ENCODE measurements at places on chromosomes 12 and 14.
A peak's percentile ranks its signal among the peaks of the same experiment; 100 is the strongest.

GRCh38 chr14:55671641-55672040, 91.6 kb downstream of the KTN1 start:
- DNase-seq: no peak

DNA sequence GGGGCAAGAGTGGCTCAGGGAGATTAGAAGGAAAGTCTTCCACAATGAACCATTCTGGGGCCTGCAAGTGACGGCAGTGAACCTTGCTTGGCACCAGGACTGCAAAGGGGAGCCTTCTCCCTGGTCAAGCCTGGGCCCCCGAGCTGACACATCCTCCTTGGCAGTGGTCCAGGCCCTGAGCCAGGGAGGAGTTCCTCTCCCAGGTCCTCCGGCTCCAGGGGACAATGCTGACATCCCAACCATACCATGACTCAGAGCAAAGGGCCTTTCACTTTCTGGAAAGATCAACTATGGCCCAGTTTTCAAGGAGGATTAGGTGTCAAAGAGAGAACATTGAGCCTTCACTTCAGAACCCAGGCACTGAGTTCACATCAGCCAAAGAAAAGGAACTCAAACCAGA, 756.5 kb upstream of the TBX3 start:
- DNase-seq: no peak

GRCh38 chr14:89378119-89378518, 38.9 kb downstream of the FOXN3 start:
- DNase-seq: peak; percentile 17

DNA sequence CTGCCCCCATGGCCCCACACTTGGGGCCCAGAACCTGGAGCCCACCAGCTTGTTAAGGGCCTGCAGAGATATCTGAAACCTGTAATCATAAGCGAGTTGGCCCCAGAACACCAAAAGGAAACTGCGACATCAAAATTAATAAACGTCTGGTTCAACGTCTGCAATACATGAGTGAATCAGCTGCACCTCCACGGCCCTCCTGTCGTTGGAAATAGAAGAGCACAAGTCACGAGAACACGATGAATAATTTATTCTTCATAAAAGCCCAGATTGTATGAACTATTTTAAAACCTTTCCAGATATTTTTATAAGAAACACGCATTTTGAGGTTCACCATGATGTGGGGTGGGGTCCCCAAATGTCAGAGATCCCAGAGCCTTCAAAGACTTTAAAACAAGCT, 9.7 kb upstream of the CMKLR1 start:
- no peak for DNase-seq

GRCh38 chr14:90444077-90444696, 47.4 kb downstream of the CALM1 start:
- no peak for DNase-seq

- no peak for DNase-seq
Observed at GRCh38 chr14:40574780-40575179, 1031.9 kb upstream of the LRFN5 start.

DNA sequence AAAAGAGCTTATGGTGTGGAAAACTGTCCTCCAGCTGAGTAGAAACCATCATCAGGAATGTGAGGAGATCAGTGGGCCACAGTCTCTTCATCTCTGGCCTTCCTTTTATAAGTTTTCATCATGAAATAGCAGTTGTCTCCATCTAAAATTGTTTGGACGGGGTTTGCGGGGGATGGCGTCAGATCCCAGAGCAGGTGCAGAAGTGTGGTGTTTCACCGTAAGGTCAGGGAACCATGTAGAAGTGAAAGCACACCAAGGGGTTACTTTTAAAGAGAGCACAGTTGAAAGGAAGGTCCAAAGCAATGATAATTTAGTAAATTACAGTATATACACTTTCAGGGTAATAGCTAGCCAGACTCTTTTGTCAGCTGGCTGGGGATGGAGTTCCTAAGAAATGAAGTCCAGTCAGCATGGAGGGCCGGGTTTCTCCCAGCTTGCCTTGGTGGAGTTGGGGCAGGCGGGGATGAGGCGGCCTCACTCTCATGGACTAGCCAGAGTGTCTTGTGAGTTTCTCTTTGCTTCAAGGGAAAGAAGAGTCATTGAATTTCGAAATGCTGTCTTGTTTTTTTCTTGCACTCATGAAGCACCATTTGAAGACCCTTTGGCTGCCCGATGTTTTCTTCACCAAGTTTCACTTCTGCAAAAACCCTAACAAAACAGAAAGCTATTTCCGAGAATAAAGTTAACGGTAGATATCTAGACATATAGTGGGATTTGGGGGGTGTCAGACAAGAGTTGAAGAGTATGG, 100.6 kb downstream of the ETV6 start:
- DNase-seq: no peak

GRCh38 chr12:75944905-75945432, 86.6 kb downstream of the PHLDA1 start:
- no peak for DNase-seq

DNA sequence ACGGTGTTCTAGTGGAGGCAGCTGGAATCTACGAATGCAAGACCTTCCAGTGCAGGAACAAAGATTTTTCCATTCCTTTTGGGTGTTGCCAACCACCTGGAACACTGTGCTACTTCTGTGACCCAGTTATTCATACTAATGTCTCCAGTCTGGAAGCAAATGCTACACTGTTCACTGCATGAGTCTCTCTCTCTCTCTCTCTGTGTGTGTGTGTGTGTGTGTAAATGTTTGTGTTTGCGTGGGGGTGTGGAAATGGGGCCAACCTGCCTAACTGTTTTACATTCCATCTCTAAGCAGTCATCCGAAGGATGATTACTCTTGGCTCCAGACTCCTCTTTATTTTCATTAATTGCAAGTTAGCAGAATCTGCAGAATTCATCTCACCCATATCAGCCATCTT, 29.9 kb upstream of the YBX3 start:
- no peak for DNase-seq

- DNase-seq: no peak
Observed at GRCh38 chr14:104425763-104426646, 153.6 kb upstream of the C14orf180 start.

DNA sequence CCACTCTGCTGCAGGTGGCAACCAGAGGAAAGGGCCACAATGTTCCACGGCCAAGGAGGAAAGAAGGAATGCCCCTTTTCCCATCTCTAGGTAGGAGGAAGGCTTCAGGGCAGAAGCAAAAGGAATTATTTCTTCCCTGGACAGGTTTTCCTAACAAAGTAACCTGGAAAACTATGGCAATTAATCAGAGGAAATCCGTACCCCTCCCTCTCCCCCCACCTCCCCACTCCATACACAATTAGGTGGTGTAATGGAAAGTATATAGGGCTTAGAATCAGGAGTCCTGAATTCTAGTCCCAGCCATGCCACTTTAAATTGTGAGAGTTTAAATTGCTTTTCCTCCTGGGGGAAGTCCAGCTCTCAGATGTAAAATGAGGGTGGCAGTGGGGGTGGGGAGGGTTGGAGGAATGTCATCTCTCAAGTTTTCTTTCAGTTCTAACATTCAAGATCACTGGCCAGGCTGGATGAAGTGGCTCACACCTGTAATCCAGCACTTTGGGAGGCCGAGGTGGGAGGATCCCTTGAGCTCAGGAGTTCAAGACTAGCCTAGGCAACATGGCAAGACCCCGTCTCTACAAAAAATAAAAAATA, 1.7 kb downstream of the DHH start:
- DNase-seq: no peak

GRCh38 chr12:15527201-15528080, 205.1 kb downstream of the PTPRO start:
- no peak for DNase-seq

DNA sequence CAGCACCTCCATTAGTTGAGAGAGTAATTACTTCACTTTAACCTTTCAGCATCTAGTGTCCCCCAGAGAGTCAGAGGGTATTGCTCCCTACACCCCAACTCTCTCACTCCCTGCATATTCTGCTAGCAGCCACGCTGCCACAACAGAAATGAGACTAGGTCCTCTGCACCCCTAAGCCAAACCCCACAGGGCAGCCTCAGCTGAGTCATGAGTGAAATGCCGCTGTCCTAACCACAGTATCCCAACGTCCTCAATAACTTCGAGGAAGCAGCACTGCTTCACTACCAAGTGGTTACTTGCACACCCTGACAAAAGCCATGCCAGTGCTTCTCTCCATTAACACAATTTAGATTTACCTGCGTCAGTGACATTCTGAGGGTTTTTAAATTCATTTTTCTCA, 6.9 kb upstream of the LYZ start:
- DNase-seq: no peak

- no peak for DNase-seq
Observed at GRCh38 chr12:51533799-51534198, 57.2 kb upstream of the SCN8A start.

DNA sequence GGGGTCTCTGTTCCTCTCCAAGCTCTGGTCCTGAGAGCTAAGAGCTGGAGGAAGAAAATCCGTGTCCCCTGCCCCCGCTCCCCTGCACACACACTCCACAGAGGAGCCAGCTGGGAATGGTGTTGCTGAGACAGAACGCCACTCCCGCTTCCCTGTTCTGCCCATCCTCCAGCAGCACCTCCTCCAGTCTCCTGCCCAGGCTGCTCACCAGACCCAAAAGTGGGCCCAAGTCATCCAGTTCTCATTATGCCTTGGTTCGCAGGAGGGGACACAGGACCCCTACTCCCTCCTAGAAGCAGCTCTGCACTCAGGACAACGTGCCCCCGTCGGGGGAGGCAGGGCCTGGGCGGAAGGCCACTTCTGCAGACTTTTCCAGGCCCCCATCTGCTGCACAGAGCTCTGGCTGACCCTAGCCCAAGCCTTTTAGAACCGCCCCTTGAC, 830 bp upstream of the TRMT61A start:
- DNase-seq: no peak

DNA sequence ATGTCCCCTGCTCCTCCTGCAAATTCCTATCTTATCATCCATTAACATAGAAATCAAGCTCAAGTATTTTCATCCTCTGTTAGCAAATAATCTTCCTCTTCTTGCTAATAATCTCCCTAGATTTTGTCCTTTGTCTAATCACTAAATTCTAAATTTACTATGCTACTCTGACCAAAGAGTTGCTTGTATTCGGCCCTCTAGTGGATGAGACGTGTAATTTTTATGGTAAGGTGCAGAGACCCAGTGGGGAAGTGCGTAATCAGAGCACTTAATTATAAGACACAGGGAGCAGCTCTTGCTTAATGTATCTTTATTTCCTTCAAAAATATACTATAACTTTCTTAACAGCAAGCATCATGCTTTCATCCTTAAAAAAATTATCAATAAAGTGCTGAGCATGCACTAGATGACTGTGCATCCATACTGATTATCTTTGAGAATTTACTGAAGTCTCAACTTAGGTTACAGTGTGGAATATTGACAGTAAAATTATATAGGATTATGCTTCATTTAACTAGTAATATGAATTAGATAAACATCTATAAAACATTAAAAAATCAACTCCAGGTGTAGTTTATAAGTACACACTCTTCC, 212.6 kb downstream of the SLC16A7 start:
- DNase-seq: no peak

- no peak for DNase-seq
Observed at GRCh38 chr12:64139021-64139420, 83.1 kb downstream of the KICS2 start.

Measured in stimulated activated CD4-positive, alpha-beta T cell treated with anti-CD3 and anti-CD28 coated beads, Interleukin-12 subunit alpha, Interleukin-12 subunit beta, amount 100 ng/mL, for 24 hours (primary cell).